ENCODE measurements at places on chromosomes 12 and 14.
A peak's percentile ranks its signal among the peaks of the same experiment; 100 is the strongest.

DNA sequence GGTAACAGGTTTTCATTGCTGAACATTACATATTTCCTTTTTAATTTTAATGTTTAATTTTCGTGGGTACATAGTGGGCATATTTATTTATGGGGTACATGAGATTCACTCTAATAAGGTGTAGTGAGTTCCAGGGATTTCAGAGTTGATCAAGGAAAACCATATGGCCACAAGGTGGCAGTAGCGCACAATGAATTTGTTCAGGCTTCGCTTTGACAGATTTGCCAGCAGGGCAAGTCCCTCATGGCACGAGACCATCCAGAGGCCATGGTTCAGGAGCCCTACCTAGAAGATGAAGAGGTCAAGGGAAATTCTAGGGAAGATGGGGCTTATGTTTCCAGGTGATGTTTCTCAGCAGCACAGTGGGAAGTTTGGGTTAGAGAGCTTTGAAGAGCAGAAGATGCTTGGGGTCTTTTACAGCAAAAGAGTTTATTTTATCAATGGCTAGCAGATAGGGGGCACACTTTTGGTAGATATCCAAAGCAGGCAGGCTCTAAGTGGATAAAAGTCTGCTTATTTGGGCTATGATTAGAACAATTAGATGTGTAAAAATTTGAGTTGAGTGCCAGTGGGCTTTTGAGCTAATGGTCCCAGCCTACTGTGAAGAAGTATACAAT lies 1004.4 kb downstream of the AACS start:
- peak; percentile 15 for DNase-seq

- no peak for DNase-seq
Observed at GRCh38 chr12:130832561-130833209, 6.4 kb downstream of the STX2 start.

DNA sequence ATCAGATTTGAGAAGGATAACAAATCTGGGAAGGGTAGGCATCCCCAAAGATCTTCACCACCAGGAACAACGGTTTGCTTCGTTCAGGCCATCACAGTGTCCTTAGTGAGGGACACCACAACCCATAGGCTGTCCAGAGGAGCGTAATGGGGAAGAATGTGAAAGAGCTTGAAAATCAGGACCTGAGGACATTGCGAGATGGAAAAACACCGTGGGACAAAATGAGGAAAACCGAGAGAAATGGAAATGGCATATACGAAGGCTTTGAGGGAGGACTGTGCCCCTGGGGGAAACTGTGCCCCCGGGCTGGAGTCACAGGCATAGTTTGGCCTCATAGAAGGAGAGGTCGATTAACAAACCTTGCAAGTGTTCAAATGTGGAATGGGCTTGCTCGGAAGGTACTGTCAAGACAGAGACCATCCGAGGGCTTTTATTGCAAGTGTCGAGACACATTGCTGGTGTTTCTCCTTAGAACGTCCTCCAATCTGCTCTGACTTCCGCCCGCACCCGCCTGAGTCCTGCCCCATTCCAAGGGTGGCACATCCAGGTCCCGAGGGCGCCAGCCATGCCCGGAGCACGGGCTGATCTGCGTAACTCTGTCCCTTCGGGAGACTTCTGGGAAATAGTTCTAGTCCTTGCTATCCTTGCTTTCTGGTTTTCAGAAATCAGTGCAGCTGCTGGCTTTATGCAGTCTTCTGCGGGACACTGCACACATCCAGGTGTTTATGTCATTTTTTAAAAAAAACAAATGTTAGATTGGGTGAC lies 885 bp upstream of the PALS1 start:
- no peak for DNase-seq

DNA sequence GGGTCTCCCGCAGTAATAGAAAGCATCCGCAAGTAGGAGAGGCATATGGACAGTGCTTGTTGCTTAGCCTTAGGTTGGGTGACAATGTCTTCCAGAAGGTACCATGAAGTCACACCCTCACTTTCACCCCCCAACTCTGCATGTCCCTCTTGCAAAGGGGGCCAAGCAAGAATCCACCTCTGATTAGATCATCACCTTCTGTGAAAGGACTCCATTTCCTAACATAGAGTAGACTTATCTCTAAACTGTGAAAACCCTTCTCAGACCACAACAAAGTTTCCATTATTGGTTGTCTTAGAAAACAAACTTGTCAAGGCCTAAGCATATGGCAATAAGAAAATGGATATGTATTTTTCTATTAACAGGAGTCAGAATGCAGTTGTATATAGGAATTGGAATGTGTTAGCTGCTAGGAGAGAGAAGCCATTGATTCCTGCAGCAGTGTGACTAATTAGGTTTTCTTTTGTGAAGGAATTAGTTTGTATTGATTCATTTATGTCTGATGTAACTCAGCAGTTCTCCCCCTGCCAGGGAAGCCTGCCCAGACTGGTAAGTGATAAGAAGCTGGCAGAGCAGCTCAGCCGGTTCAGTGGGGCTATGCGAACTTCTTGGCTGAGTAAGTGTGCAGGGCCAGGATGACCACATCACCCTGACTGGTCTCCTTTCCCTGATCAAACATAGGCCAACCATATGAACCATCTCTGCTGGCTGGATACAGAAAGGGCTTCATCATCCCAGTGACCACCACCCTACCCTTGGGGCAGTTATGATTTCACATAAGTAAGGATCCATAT lies 107.3 kb upstream of the CCDC196 start:
- DNase-seq: no peak

GRCh38 chr14:35414365-35414764 lies 9.8 kb upstream of the NFKBIA start:
- DNase-seq: no peak

- no peak for DNase-seq
Observed at GRCh38 chr12:21248679-21249078, 86.0 kb downstream of the SLCO1A2 start.

DNA sequence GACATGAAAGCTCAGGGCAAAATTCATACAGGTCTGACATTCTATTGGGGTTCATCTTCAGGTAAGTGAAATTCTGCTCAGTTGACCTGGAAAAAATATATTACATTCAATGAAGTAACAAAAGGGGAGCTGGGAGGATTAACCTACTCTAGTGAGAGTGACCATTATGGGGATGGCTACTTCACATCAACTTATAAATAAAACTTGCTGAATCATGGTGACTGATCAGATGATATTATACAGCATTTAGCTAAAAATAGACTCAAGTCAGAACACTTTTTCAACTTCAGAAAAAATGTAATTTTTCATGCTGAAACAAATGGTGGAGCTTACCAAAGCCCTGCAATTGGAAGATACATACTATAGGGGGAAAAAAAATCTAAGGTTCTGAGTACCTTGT lies 800.2 kb downstream of the FSCB start:
- DNase-seq: no peak
